Stimulated activated CD4-positive, alpha-beta T cell treated with anti-CD3 and anti-CD28 coated beads, TNF-alpha, amount 100 ng/mL, for 48 hours (primary cell): ENCODE measurements at places on chromosomes 2 and 18.

DNA sequence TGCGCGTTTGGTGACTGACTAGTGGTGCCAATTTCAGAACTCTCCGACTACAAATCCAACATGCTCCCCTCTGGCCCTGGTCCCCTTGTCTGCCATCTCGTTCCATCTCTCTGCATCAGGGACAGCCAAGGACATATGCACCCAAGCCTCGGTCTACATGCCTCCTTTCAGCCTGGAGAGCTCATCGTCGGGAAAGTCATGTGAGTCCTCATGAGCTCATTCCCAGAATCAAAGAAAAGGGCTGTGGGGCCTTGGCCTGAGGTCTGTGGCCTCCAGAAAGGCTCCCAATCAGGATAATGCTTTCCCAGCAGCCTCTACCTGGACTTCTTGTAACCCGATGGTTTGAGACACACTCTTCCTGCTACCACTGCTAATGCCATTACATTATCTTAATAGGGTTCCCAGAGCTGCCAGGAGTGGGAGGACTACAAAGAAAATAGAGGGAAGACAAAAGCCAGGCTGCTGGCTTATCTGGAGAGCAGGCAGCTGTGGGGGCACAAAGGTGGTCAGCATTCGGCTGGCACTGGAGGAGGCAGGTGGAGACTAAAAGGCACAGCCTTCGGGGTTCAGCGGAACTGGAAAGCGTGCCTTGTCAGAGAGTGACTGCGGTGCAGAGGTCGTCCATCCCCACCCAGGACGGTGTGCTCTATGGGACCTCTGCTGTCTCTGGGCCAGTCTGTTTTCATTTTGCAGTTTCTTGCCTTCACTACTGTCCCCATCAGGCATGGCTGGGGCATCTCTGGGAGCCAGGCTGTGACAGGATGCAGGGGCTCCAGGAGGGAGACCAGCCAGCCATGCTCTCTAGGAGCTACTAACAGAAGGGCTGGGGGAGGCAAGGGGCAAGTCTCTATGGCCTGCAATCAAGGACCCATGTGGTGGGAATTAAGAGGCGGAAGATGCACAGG, 104.4 kb upstream of the SMAD2 start:
- DNase-seq: no peak

- no peak for DNase-seq
Measured at GRCh38 chr18:48017635-48018034, 87.2 kb upstream of the SMAD2 start.

DNA sequence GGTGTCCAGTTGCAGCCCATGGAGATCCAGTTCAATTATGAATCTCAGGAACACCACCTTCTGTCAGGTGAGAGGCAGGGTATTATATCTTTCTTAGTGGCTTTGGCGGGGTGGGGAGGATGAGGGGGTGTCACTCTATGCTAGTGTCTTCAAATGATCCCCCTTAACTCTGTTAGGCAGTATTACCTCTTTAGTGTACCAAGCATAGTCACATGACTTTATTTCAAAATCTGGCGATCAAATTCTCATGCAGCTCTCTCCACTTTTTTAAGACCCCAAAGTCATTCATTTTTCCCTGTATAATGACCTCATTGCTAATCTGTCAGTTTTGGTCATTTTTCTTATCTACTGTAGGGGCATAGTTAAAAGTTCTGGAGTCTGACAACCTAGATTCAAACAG, 1.1 kb upstream of the ZSCAN30 start:
- DNase-seq: no peak

DNA sequence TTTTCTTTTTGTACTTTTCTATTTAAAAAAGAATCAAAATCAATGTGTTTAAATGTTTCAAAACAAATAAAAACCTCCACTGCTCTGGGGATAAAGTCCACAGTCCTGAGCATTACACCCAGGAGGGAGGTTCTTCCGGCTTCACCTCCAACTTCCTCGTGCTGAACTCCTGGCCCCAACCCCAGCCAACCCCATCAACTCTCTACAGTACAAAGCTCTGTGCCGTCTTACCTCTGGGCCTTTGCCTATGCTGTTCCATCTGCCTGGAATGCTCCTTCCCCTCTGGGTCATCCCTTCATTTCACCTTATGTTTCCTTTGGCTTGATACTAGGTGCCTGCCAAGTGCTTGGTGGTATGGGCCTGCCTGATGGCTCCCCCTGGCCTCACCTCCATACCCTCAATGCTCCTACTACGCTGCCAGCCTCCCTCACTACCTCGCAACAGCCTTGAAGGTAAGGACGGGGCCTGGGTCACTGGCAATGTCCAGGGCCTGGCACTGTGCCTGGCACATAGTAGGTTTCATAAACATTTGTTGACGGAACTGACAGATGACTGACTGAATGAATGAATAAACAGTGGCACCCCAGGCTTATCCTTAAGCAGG, 28.8 kb downstream of the SDC1 start:
- no peak for DNase-seq

GRCh38 chr2:24676493-24676892, 116.7 kb downstream of the PTRHD1 start:
- no peak for DNase-seq

GRCh38 chr2:240302041-240302440, 133.4 kb upstream of the GPC1 start:
- no peak for DNase-seq

DNA sequence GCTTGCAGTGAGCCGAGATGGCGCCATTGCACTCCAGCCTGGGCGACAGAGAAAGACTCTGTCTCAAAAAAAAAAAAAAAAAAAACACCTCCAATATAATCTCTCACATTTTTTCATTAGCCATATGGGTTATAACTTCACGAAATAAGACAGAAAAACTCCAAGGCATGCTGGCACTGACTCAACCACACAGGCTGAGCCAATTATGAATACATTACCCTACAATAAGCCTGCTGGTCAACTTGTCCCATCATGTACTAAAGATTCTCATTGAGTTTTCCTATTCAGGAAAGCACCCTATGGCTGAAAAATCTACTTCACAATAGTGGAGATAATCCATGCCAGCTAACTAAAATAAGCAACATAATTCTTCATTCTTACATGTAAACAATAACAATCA, 12.8 kb upstream of the MAP3K20 start:
- DNase-seq: no peak

GRCh38 chr18:13809531-13810255, 14.3 kb upstream of the MC5R start:
- DNase-seq: no peak

GRCh38 chr18:51537487-51537886, 340.0 kb upstream of the MEX3C start:
- DNase-seq: no peak

GRCh38 chr2:211534632-211535031, 978.2 kb downstream of the CPS1 start:
- DNase-seq: no peak

GRCh38 chr2:232211743-232212686, 166.5 kb upstream of the ALPP start:
- DNase-seq: no peak

- no peak for DNase-seq
Measured at GRCh38 chr18:59719544-59720181, 22.4 kb upstream of the CCBE1 start.

DNA sequence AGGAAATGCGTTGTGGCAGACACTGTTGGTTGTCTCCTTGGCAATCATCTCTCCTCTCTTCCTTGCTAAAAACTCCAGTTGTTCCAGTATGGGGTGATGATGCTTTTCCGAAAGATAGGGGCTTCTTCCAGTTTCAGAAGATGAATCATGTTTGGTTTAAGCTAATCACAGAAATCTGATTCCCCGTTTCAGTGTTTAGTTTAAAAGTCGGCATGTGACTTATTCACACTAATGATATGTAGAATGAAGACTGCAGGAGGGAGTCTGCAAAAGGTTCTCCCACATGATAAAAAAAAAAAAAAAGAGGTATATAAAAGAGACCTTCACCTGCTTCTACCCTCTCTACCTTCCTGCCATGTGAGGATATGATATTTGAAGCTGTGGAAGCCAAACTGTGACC, 239.0 kb upstream of the SIX2 start:
- DNase-seq: no peak

- no peak for DNase-seq
Measured at GRCh38 chr2:232374356-232374755, 4.2 kb upstream of the ALPP start.

DNA sequence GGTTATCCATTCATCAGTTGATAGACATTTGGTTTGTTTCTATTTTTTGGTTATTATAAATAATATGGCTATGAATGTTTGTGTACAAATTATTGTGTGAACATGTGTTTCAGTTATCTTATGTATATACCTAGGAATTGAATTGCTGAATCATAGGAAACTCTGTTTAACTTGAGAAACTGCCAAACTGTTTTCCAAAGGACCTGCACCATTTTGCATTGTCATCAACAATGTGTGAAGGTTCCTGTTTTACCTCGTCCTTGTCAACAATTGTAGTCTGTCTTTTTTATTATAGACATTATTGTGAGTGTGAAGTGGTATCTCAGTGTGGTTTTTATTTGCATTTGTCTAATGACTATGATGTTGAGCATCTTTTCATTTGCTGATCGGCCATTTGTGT, 17.1 kb downstream of the PDK1 start:
- no peak for DNase-seq

DNA sequence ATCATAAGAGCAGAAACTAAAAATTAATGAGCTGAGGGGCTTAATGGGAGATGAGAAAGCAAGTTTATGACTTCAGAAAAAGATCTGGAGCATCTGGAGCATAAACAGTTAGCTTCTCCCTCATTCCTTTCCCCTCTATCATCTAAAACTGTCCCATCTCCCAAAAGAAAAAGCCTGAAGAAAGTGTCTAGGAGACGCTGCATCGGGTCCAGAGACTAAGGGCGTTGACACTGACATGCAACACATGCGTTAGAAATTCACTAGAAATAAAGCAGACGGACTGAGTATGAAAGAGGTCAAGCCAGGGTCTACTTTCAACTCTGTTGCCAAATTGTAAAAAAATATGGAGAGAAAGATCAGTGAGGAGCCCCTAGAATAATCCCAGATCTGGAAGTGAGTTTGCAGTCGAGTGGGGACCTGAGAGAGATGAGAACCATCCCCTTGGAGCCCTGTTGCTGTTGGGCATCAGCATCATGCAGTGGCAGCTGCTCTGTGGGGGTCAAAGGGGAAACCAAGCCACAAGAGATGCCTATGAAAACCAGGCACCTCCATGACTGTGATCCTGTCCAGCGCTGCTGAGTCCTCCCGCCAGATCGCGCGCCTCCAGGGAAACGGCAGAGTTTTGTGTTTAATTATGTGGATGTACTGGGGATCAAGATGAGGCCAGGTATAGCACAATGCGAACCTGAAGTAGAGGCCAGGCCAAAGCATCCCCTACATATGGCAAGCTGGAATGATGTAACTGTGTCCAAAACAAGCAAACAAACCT, 13.9 kb downstream of the ANTXR1 start:
- DNase-seq: no peak
